GM03348 (cell line): ENCODE measurements at places on chromosomes 5 and 9.

DNA sequence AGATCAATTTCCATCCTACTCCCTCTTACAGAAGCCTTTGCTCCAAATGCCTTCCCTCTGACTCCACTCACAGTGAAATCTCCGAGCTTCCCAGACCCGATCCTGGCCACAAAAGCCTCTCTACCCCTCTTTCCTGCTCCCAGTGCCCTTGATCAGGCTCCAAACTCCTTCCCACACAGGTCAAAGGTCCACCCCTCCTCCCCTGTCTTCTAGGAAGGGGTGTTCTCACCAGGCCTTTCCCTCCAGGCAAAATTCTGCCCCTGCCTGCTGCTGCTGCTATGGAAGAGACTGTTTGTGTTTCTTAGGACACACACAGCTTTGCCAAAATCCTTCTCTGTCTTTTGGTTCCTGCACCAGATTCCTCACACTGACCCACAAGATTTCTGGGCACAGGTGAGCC, 85.8 kb upstream of the ALDH1A1 start:
- peak; percentile 28 for DNase-seq

- DNase-seq, result no peak
These were observed 266.6 kb upstream of the DAP start for GRCh38 chr5:11027660-11028059.

- DNase-seq, result no peak
These were observed 76.3 kb downstream of the HSPA4 start for GRCh38 chr5:133128066-133128465.

- DNase-seq, result no peak
These were observed 235.9 kb upstream of the TYRP1 start for GRCh38 chr9:12457237-12457636.

GRCh38 chr9:113509463-113509862, 45.9 kb downstream of the RGS3 start:
- DNase-seq, result peak; percentile 80

DNA sequence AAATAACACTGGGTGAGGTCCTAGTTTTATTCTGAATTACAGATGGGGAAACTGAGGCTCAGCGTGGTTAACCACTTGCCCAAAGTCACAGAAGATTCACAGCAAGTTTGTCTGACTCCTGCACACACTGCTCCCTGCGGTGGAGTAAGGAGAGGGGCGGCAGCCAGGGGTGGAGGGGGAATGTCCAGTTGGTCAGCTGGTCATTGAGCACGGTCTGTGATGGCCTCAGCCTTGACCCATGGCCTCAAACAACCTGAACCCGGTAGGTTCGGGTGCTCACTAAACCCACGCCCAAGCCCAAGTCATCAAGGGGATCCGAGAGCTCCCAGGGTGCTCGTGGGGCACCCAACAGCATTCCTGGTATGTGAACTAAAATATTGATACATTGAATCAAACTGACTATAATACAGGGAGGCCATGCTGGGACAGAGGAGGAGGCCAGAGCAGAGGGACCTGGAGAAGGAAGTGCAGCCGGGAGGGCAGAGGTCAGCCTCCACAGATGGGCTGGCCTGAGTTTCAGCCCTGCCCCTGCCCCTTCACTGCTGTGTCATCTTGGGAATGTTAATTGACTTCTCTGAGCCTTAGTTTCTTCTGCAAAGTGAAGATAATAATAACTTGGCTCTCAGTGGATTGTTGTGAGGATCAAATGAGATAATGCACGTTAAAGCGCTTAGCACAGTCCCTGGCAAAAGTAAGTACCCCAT, 3.6 kb upstream of the IL17B start:
- no peak for DNase-seq

DNA sequence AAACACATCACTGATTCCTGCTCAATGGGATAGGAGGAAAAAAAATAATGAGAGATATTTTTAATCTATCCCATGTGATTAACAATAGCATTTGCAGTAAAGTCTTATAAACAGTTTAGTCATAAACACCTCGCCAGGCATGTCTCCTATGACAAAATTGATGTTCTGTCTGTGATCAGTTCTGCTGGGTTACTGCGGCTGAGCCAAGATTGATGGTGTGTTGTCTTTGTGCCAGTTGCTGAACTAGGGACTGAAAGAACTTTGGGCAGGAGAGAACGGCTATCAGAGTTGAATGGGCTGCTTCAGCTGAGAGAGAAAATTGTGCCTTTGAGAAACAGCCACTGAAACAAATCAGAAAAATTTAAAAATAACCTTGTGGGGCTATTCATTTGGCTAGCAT, 37.3 kb upstream of the MAMDC2 start:
- no peak for DNase-seq

GRCh38 chr9:99335280-99335679, 113.2 kb downstream of the SEC61B start:
- no peak for DNase-seq

- no peak for DNase-seq
These were observed 135.4 kb upstream of the RGMB start for GRCh38 chr5:98638111-98638510.

GRCh38 chr5:122073018-122073417, 5.0 kb downstream of the LOX start:
- DNase-seq, result no peak

DNA sequence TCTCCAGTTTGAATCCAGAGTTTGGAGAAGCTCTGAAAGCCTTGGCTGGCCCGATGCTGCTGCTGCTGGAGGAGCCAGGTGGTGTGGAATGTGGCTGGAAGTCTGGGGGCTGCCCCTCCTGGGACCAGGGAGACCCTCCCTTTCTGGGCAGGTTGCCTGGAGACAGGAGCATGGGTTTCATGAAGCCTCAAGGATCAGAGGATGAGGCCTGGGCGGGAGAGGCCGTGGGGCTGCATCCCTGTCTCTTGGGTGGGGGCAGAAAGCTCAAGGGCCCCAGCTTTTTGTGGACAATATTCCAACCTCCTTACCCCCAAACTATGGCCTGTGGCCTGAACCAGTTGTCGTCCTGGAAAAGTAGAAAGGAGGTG, 10.1 kb downstream of the FGF18 start:
- no peak for DNase-seq

GRCh38 chr5:130111746-130112145, 207.5 kb downstream of the CHSY3 start:
- no peak for DNase-seq

DNA sequence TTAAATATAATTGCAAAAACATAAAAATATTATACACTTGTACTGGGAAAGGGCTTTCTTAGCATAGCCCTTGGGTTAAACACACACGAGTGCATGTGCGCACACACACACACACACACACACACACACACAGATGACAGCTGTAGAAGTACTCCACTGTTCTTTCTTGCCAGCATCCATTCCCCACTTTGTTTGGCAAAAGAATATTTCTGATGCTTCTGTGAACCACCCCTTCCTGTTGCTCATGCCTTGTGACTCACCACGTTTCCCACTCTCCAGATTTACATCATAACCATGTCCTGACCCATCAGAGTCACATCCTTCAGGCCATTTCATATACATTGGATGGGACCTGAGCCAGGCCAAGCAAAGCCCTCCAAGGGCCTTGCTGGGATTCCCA, 280.1 kb downstream of the DNAH5 start:
- peak; percentile 62 for DNase-seq

GRCh38 chr5:55591686-55592085, 56.9 kb upstream of the PLPP1 start:
- DNase-seq, result no peak

GRCh38 chr5:107968406-107968843, 297.7 kb upstream of the EFNA5 start:
- peak; percentile 9 for DNase-seq

DNA sequence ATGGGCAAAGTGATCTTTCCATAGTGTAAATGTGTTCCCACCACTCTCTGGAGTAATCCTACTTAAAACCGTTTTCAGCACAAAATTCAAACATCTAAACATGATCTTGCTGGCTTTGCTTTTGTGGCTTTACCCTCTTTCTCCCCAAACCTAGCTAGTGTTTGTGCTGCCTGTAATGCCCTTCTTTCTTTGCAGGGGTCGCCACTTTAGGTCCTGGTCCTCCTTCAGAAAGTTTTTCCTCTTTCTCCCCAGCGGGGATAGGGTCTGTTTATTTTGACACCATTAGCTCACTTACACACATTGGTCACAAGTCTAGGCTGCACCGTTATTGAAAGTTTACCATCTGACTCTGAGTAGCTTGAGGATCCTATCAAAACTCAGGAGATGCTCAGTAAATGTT, 736 bp upstream of the HSD17B4 start:
- DNase-seq, result no peak

DNA sequence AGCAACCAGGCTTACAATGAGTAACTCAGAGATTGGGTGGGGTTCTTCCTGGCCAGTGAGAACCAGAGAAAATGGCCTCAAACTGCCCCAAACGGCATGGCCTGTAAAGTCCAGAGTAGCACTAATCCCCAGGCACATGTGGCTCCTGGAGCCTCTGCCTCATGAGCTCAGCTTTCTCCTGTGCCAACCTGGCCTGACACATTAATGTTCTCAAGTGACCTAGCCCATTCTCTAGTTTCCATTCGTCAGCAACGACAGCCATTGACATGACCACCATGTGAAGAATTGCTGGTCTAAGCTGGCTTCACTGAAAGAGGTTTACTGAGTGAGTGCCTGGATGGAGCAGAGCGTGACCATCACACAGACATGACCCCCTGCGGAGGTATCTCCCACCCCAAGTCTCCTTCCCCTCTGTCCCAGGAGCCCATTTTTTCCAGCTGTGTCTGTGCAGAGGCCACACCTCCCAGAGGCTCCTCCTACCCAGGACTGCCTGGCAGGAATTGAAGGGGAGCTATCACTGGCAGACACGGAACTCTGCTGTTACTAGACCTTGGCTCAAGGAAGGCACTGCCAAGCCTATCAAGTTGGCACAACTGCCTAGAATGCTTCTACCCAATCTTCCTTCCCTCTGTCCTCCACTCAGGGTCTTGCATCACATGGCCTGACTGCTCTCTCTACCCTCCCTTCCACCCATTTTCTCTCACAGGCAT, 59.0 kb upstream of the BOD1 start:
- no peak for DNase-seq

- no peak for DNase-seq
These were observed 73.0 kb upstream of the AGXT2 start for GRCh38 chr5:35120715-35121114.

DNA sequence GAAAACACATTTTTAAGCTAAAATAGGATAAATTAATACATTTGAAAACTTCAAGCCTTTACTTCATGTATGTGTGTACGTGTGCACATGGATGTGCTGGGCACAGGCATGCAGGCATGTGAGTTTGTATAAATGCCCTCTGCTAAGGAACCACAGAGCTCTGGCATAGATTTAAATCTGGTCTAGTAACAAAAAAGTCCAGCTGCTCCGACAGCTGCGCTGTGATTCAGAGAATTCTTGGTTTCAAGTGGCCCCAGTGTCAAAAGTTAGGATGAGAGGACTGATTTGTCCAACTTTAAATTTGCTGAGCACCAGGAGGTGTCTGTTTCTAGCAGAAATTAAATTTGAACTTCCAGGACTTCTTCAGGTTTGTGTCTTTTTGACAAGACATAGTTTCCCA, 203.7 kb upstream of the TUT7 start:
- no peak for DNase-seq

GRCh38 chr5:173735184-173735583, 118.7 kb upstream of the BOD1 start:
- no peak for DNase-seq

DNA sequence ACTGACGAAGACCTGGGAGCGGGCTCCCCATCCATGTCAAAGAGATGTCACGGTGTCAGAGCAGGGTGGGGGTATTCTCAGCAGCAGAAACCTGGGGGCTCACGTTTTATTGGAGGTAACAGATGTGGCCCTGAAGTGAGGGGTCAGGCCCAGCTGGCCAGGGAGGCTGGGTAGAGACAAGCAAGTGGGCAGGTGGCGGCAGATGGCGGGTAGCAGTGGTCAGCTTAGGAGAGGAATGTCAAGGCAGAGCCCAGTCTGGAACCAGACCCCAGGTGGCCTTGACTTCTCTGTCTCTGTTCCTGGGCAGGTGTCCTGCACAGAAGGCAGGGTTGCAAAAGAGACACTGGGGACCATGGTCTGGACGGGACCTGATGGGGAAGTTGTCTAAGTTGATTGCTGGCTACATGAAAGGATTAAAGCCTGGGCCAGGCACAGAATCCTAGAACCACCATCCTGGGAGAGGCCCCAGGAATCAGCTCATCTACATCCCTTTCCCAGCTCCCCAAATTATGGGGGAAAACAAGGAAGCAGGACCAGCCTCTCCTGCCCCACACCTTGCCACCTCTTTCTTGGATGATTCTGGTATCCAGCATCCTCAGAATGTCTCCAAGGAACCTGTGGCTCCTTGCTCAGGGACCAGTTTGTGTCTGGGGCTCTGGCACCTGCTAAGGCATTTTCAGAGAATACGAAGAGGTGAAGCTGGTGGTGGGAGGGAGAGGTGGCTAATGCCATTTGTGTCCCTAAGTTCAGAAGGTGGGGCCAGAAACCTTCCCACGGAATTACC, 72.5 kb downstream of the AMBP start:
- no peak for DNase-seq

GRCh38 chr5:140342896-140343295, 3.5 kb downstream of the HBEGF start:
- DNase-seq, result no peak

DNA sequence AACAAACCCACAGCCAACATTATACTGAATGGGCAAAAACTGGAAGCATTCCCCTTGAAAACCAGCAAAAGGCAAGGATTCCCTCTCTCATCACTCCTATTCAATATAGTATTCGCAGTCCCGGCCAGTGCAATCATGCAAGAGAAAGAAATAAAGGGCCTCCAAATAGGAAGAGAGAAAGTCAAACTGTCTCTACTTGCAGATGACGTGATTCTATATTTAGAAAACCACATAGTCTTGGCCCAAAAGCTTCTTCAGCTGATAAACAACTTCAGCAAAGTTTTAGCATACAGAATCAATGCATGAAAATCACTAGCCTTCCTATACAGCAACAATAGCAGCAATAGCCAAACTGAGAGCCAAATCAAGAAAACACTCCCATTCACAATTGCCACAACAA, 333.7 kb upstream of the EDIL3 start:
- DNase-seq, result no peak

DNA sequence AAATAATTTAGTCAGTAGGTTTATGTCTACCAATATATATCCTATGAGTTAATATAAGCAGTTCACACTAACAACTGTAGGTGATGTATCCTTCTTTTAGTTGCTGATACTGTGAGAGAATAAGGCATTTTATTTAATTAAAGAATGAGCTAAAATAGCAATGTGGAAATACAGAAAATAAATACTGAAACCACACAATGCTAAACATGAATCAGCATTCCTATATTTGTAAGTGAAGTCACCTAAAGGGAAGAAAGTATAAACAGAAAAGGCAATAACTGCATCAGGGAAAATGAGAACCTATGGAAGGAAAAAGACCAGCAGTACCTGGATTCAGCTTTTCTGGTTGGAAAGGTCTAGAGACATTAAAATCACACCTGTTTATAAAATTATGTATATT, 336.0 kb downstream of the PDE4D start:
- DNase-seq, result no peak

- DNase-seq, result no peak
These were observed 52.5 kb upstream of the RPS23 start for GRCh38 chr5:82330530-82331270.

- no peak for DNase-seq
These were observed 856.6 kb downstream of the MAT2B start for GRCh38 chr5:164361986-164362385.

GRCh38 chr5:88808153-88808552, 74.8 kb downstream of the MEF2C start:
- no peak for DNase-seq
